Fibroblast of upper back skin (primary cell): ENCODE measurements at places on chromosomes 1 and 21.
A peak's percentile ranks its signal among the peaks of the same experiment; 100 is the strongest.

DNA sequence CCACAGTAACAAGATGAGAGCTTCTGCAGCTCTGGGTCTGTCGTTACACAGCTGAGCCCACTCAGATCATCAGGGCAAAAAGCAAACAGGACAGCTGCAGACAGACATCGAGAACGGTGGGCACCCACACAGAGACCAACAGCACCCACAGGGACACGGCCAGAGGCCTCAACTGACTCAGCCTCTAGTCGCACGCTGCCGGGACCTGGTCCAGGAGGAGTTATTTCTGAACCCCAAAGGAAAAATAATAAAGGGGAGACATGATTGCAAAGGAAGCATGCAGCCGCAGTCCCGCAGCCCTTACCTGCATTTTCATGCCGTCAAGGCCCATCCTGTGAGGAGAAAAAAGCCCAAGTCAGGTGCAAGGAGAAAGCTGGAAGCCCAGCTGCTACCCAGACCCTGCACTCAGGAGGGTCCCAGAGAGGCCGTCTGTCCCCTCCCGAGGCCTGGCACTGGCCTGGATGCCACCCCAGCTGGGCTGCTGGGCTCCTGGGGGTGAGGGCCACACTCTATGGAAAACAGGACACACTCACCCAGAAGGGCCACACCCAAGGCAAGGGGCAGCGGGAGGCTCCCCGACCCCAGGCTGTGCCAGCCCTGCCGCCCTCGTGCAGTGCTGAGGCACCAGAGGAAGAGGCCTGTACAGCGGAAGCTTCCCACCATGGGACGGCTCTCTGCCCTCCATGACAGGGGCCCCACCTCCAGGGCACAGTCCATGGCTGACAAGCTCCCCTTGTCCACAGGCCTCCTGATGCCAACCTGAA, 15.7 kb downstream of the LSS start:
- no peak for DNase-seq

GRCh38 chr1:23559985-23560741, 862 bp upstream of the ID3 start:
- peak; percentile 64 for DNase-seq

- no peak for DNase-seq
Observed at GRCh38 chr1:6832531-6833188, 47.4 kb downstream of the CAMTA1 start.

DNA sequence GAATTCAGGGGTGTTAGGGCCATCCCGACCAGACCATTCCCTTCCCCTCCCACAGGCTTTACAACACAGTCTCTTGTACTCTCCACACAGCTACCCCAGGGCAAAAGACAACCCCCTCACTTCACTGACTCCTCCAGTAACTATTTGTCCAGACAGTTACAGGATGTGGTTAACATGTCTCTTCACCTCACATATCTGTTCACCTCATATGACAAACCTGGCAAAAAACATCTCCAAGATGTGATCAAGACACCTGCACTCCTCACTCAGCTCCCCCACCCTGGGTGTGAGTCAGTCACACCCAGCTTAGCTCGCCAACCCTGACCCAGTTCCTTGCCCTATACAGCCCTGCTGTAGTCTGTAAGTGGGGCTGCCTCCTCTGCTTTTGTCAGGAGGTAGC, 490.5 kb upstream of the CHRM3 start:
- DNase-seq: no peak

GRCh38 chr1:26375081-26375480, 2.5 kb upstream of the ZNF683 start:
- DNase-seq: peak; percentile 21

DNA sequence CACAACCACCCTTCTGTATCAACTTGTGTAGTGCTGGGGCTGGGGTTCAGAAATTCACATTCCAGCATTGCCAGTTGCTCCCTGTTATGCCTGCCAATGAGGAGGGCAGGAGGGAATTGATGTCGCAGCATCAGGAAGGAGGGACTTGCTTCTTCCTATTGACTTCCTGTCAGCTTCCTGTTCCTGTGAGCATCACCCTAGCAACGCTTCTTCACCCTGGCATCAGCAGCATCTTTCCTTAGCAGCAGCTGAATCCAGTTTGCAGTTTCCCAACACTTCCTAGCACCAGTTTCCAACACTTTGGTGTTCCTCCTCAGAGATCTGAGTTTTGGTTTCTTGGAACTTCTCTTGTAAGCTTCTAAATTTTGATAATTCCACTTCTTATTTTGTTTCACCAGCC, 8.9 kb upstream of the TRIM62 start:
- DNase-seq: no peak

- no peak for DNase-seq
Observed at GRCh38 chr1:226710501-226710900, 28.6 kb downstream of the ITPKB start.

GRCh38 chr1:99131546-99131945, 126.9 kb upstream of the PLPPR5 start:
- DNase-seq: no peak

DNA sequence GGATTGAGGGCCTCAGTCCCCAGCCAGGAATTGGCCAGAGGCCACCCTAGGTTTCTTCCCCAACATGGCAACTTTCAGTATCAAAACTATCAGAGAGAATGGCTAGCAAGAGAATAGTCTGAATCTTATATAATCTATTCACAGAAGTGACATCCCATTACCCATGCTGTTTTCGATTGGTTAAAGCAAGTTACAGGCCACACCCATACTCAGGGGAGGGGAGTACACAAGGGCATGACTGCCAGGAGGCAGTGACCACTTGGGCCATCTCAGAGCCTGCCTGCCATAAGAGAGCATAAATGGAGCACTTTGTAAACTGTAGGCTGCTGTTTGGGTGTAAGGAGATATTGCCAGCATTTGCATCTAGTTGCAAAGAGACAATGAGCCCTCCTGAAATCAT, 65.4 kb downstream of the FAM163A start:
- DNase-seq: no peak

DNA sequence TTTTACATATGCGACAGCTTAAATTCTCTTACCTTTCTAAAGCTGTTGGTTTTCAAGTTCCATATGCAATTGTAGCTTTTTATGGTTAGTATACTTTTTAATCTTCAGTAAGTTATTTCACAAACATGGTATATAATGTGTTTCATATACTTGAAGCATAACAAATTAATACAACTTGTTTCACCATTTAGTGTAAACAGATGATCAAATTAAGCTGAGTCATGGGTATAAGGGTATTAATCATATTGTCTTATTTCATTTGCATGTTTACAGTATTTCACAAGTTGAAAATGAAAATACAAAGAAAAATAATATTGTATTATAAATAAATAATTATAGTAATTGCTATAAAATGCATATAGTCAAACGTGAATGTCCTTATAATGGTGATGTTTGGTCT, 92.1 kb downstream of the PTPRC start:
- no peak for DNase-seq

DNA sequence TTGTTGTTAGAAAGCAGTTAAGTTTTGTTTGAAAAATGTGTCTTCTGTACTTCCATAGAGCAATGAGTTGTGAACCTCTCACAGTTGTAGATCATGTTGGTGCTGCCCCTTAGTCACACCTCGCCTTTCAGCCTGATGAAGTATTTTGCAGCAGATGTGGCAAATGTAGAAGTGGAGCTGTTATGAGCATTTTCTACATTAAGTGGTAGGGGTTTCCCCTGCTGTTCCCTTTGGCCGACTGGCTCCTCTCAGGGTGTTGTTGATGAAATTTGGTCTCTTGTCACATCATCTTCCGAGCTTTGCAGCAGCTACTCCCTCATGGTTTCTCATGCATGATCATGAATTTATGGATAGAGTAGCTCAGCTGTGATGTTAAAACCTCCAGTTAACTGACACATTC, 33.6 kb upstream of the DENND1B start:
- no peak for DNase-seq

DNA sequence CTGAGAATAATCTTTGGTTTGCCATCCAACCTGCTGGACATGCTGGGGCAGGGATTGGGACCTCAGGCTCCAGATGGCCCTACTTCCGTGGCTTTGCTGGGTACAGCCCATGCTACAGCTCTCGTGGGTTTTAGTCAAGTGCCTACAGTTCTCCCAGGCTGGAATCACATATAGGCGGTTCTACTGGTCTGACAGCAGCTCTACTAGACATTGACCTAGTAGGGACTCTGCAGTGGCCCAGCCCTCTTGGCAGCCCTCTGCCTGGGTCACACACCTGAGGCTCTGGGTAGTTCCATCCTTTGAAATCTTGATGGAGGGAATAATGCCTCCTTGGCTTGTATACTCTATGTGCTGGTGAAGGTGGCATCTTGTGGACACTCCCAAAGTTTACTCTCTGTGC, 72.2 kb downstream of the PGM1 start:
- no peak for DNase-seq

GRCh38 chr1:18719786-18720451, 89.3 kb downstream of the PAX7 start:
- no peak for DNase-seq

GRCh38 chr1:95323123-95323522, 89.1 kb downstream of the RWDD3 start:
- peak; percentile 29 for DNase-seq

- no peak for DNase-seq
Observed at GRCh38 chr1:23699280-23700179, 7.9 kb downstream of the RPL11 start.

DNA sequence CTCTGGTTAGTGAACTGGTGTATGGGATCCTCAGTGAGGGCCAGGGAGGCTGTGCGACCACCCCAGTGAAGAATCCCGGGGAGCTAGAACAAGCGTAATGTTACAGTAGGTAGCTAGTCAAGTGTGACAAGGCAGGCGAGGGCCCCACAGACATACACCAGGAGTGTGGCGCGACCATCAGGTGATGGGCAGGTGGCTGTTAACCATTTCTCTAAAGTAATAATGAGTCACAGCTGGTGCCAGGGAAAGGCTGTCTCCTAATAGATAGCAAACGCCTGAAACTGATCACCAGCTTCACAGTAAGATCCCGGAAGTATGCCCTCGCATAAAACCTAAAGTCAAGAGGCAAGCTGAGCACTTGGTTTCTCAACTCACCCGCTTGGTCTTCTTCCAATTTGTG, 40.5 kb upstream of the TARBP1 start:
- DNase-seq: no peak

DNA sequence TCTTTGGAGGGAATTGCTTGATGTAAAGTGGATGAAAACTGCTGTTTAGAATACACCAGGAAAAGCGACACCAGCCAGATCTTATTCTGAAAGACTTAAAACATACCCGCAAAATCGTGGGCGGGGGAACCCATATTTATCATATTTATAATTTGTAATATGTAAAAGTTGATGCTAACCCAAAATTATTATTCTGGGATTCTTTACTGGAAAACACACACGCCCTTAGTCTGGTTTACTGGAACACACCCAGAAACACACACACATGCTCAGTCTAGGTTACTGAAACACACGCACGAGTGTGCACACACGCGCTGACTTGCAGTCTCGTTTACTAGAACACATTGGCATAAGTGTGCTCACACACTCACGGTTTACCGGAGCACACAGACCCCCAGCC, 32.5 kb downstream of the ATP5PO start:
- no peak for DNase-seq

DNA sequence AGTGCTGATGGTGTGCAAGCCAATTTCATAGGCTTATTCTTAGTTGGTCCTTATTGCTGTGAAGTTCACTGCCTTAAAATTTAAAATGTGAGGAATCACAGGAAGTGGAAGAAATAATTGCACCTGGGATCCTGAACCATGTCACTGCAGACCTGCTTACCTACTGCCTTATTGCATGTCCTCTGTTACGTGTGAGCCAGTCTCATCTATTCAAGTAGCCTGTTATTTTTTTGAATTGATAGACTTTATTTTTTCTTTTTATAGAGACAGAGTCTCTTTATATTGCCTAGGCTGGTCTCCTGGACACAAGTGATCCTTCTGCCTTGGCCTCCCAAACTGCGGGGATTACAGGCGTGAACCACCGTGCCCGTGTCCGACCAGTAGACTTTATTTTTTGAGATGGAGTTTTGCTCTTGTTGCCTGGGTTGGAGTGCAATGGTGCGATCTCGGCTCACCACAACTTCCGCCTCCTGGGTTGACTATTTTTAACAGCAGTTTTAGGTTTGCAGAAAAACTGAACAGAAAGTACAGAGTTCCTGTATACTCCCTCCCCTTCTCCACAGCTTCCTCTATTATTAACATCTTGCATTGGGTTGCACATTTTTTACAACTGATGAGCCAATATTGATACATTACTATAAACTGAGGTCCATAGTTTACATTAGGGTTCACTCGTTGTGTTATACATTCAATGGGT, 14.0 kb upstream of the DISC1 start:
- DNase-seq: no peak

GRCh38 chr1:220198186-220199005, 73.9 kb downstream of the RAB3GAP2 start:
- no peak for DNase-seq

GRCh38 chr1:206895837-206896242, 1.4 kb upstream of the IL24 start:
- peak; percentile 39 for DNase-seq

DNA sequence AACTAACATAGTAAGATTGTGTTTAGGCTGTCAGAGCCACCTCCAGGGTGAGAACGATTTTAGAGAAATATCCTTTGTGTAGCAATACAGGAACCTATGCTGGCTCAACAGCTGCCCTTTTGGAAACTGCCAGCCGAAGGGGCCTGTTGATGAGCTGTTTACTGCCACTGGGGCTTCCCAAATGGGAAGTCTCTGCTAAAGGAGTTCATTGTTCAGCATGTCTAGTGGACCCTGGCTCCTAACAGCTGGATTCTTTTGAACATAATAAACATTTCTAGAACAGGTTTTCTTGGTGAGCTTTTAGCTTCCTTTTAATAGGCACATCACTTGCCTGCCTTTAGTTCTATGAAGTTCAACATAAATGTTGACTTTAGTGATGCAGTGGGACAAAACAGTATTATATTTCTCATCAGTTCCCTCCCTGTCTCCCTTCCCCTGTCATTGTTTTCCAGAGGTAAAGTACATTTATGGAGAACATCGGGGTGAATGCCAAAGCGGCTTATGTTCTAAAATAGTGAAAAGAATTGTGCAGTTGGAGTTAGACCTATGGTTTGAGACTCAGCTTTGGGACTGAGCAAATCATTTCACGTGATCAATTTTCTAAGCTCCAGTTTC, 57.4 kb downstream of the UCK2 start:
- DNase-seq: no peak

DNA sequence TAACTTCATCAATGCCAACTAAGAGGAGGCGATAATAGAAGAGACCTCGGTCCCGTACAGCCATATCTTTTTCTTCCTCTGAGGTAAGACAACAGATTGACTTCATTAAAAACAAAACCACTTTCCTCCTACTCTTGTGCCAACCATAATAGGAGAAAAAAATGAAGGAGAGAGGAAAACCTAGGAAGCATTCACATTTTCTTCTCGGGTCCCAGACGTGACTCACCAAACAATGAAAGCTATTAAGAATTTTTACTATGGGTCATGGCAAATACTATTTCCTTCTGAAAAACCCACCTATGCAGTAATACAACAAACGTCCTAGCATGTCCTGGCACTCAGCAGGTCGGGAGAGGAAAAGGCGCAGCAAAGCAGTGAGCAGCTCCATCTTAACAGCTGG, 8.6 kb upstream of the BCL2L15 start:
- DNase-seq: peak; percentile 41

DNA sequence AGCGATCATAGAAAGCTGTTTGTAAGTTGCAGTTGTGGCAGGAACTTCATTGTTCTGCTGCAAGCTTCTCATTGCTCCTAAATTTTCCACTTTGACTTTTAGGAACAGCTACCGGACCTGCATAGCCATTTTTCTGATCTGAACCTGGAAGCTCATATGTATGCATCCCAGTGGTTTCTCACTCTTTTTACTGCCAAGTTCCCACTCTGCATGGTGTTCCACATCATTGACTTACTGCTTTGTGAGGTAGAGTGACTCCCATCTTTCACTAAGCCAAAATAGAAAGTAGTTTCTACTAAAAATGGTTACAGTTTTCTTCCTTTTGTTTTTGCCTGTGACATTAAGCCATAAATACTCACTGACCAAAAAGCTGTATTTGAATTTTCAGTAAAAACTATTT, 254.2 kb downstream of the GPR52 start:
- DNase-seq: no peak
